IMR-90 (cell line): ENCODE measurements at places on chromosomes 12 and 14. TPM values are rescaled to one million over a fixed set of nuclear protein-coding genes. Genes with fewer than 3 reads are reported as not detected.

The TC2N gene
- under 0.01 and 0.18 TPM in 2 replicates for total RNA-seq

- peak; percentile 83 for DNase-seq
These were observed 12.8 kb downstream of the ZFYVE1 start for GRCh38 chr14:73014105-73014504.

DNA sequence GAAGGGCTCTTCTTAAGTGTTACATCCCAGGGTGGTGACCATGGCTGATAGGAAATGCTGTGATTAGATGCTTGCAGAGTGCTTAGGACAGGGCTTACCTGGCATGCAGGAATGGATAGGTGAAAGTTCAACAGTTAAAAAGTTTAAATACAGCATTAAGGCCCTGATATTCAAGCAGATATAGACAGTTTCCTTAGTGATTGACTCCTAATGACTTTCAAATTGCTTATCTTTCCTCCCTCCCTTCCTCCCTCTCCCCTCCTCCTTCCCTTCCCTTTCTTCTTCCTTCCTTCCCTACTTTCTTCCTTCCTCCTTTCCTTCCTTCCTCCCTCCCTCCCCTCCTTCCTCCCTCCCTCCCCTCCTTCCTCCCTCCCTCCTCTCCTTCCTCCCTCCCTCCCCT is 244.6 kb upstream of the NOS1 start:
- no peak for DNase-seq

DNA sequence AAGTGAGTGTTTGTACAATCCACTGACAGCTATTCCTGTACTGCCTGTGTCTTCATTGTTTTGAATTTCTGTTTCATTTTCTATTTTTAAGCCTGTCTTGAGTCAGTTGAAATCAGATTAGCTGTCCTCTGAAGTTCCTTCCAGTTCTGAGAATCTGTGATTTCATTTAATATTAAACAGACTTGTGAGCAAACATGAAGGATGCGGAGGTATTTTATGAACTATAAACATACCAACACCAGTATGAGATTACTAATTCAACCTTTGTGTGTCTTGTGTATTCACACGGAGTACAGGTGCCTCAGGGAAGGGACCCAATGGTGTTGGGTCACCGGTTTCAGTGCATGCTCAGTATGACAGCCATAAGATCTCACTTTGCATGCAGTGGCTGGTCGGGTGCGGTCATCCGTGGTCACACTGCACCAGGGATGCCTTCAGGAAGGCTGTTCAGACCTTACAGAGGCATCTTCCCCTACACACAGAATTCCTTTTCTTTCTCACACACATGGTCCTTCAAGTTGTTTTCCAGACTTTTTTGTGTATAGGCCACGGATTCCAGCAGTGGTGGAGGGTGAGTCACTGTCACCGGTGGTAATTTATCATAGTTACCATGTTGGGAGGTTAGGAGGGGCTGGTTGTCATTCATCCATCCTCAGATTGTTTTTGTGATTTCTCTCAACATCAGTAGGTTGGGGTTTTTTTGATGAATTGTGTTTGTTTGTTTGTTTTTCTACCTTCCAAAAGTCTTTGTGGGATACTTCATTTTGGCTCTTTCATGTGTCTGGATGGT is 103.0 kb upstream of the SFSWAP start:
- no peak for DNase-seq

DNA sequence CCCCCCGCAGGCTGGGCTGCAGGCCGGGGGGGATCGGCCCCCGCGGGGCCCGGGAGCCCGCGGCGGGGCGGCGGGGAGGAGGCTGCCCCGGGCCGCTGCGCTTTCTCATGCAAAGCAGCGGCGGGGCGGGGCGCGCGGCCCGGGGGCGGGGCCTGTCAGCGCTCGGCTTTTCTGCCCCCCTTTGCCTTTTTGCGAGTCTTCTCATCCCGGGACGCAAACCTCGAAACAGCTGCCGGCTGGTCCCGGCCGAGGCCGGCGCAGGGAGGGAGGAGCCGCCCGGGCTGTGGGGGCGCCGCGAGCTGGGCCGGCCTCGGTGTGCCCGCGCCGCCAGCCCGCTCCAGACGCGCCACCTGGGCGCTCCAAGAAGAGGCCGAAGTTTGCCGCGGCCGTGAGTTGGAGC is at the start of gene FZD10:
FZD10 (plus strand) TSS at position 198 of the 400 bp plus-strand sequence. CDS start 479 bp downstream, outside the sequence.
- no peak for DNase-seq

DNA sequence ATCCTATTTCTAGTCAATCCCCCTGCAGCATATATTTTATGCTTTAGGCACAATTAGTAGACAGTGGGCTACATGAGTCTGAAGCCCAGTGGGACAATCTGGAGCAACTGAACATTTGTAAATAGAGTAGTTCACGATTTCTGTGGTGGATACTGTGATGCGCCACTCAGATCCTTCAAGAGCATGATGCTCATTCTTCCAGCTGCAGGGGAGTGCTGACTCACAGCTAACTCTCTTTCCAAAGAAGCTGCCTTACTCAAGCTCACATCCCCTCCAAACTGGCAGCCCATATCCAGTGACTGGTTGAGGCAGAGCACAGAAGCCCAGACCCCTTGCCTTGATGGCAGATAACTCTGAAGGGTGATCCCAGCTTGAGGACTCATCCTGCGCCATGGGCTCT is 224.2 kb upstream of the EEA1 start:
- peak; percentile 86 for DNase-seq

- DNase-seq, result peak; percentile 30
These were observed 11.1 kb upstream of the CMAS start for GRCh38 chr12:22034709-22035506.

DNA sequence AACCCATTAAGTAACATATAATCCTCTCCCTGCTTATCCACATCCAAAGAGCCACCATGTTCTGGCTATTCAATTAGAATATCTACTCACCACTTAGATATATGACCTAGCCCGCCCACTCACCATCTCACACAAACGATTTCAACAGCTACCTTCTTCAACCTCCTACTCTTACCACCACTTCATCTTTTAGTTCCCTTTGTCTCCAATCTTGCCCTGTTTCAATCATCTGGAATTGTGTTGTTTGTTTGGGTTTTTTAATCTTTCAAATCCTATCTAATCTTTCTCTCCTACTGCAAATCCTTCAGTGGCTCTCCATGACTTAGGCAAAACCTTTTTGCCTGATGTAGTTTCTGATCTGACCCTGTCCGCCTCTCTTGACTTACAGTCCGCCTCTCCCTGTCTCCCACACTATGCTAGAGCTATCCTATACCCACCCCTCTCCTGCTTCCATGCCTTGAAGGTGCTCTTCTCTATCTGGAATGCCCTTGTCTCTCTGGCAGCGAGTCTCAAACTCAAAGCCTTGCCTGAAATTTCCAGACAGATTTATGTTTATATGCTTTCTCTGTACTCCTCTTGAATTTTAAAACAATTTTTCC is 161.0 kb upstream of the CRY1 start:
- no peak for DNase-seq

DNA sequence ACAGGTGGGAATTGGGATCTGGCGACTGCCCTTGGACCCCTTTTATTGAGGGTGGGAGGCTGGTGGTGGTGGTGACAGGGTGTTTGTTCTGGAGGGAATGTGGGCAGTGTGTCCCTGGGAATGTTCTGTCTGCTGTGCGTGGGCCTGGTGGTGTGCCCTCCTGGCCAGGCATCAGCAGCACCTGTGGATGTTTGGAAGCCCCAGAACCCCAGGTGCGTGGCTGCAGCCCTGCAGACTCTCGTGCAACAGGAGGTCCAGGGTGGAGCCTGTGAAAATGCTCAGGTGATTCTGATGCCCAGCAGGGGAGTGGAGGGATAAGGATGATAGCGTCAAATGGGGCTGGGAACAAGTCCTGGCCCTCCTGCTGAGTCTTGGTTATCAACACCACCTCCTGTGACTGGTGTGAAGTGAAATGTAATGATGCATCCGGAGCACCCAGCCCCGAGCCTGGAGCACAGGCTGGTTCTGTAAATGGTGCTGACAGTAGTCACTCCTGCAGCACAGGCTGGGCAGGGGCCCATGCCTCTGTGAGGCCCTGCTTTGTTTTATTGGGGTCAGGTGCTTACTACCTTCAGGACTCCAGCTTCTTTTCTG is 176.6 kb downstream of the TSPAN9 start:
- no peak for DNase-seq

DNA sequence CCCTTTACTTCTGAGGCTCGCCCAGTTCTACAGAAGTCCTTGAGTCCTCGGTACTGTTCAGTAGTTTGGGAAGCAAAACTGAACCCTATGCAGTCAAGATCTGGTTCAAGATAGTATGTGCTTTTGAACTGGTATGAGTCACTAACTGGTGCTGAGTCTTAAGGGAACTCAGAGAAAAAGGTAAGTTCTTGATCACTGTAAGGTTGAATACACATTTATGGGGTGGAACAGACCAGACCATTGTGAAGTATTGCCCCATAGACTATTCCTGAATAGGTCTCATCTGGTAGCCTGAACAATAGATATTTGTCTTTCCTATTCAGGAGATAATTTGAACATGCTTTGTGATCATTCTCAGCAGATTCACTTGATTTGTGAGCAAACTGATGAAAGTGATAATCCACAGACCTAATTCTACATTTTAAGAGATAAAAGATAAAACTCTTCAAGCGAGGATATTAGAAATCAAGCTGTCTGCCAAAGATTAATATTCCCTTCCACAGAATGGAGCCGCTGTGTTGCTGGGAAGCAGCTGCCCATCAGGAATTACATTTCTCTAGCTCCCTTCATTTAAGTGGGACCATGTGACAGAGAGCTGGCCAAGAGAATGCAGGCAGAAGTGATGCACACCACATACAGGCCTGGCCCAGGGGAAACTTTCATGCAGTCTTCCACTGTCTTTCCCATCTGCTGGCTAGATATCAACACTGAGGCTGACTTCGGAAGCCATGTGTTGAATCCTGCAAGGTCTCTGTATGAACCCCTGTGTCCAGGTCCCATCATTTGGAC is 369.8 kb upstream of the GARIN6 start:
- no peak for DNase-seq
